ENCODE measurements at places on chromosomes 2 and 18.

- no peak for DNase-seq
Observed at GRCh38 chr2:26979741-26980140, 9.3 kb downstream of the MAPRE3 start.

DNA sequence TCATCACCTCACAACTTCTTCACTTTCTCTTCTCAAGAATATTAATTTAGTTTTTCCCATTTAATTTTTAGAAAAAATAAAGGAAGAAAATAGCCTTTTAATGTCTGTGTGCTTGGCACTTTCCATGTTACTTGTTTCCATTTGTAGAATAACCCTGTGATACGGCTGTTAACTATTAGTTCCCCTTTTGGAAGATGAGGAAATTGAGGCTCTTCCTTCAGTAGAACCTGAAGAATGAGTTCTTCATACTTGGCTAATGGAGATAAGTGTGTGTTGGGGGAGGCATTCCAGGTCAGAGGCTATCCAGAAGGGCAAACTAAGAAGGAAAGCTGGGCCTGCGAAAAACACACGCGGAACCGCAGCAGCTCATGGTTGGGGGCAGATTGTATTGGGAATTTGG, 38.3 kb downstream of the ZNF532 start:
- DNase-seq = no peak

GRCh38 chr2:71419145-71419544, 34.2 kb upstream of the DYSF start:
- no peak for DNase-seq

GRCh38 chr2:207513551-207514257, 16.1 kb upstream of the CREB1 start:
- no peak for DNase-seq

GRCh38 chr2:233351423-233351822, 2.9 kb upstream of the DGKD start:
- DNase-seq = no peak

DNA sequence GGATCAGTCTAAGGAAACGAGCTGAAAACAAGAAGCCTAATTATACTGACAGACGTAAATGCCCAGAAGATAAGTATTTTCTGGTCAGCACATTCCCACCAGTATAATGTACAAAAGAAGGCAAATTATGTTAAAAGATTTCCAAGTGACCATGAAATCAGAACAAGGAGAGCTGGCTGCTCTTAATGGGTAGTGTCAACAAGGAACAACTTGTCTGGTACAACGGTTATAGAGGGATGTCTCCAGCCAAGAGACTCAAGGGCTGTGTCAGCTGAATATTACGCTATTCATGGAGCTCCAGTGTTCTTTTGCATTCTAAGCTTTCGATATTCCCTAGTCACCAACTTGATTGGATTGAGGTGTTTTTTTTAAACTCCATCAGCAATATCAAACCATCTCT, 8.6 kb upstream of the L3MBTL4 start:
- no peak for DNase-seq

DNA sequence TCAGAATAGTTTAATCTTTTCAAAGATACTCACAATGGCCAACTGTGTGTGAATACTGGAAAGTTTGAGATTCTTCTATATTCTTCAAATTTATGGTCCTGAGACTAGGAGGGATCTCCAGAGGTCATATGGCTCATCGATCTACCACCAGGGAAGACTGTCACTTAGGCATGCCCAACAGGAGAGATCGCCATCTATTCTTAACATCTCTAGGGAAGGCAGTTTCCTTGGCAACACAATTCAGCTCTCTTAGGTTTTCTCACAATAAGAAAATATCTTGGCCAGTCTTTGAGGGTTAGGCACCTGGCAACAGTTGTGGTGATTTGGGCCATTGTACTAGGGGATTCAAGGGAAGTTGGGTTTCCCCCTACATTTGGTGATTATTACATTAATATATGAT, 107.2 kb downstream of the GALNT3 start:
- DNase-seq = no peak

GRCh38 chr2:125857971-125858794, 797.8 kb upstream of the GYPC start:
- DNase-seq = no peak

- DNase-seq = no peak
Observed at GRCh38 chr2:98730053-98730706, 752 bp downstream of the MGAT4A start.

DNA sequence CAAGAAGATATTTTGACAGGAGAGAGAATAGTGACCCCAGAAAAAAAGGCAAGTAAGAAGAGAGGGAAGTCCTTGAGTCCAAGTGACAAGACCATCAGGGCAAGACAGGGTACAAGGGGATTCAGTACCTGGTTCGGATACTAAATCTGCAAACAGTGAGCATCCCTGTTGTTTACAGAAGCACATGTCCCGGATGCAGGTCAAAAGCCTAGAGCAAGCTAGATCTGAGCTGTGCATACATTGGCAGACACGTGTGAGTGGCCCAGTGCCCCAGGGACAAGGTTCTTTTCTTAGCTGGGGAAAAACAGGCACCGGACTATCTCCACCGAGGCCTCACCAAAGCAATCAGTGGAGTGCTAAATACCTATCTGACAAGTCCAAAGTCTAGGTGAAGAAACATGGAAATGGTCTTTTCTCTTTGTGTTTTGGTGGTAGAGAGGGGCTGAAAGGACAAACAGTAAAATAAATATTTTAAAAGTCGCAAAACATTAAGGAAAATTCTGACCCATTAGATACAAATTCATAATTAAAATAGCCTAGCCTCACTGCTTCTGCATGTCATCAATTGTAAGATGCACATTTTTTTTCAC, 165.2 kb downstream of the SUCLG1 start:
- DNase-seq = no peak

- DNase-seq = no peak
Observed at GRCh38 chr2:153057743-153058142, 339.3 kb downstream of the ARL6IP6 start.

GRCh38 chr2:61220768-61221167, 58.8 kb downstream of the C2orf74 start:
- DNase-seq = no peak

DNA sequence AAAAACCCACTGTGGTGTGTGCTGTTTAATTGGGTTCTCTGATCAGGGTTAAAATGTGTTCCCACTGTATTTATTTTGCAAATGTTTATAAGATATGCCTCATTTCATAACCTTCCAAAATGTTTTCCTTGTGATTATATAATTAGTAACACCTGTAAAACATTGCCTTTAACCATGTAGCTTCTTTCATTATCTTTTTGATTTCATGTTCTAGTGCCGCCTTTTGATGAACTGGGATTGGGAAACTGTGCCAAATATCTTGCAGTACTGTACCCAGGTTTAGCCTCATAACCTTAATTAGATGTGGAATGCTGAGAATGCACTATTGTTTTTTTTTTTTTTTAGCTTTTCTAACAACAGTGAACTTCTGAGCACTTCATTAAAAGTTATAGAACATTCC, 96.9 kb downstream of the TANC1 start:
- DNase-seq = no peak

GRCh38 chr18:80159713-80160636, 50.9 kb downstream of the ADNP2 start:
- DNase-seq = no peak

DNA sequence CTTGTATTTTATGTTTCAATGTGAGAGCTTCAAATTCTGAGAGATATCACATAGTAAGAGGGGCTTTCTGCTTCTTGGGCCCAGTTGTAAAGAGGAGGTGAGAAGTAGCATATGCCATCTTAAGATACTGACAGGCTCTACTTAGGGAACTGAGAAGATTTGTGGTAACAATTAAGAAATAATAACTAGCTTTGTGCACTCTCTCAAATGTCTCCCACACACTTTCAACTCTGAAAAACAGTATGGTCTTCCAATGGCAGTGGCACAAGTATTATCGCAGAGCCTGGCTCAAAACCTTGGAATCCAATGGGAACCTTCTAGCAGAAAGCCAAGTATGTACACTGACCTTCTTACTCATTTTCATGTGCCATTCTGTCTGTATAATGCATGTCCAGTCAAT, 80.3 kb upstream of the FAM237A start:
- no peak for DNase-seq

DNA sequence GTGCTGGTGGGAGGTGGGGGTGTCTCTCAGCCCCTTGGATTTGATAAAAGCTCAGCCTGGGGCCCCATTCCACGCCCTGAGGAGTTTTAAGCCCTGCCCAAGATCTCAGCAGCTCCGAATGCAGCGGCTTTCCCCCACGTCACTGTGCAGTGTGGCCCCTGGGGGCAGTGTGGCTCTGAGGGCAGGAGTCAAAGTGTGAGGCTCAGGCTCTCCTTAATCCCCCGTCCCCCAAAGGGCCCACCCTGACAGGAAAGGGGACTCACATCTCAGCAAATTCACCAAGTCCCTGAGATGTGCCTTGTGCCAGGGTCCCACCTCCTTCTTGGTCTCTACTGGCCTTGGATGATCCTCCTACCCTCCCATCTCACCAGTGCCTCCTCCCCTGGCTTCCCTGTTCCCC, 25.2 kb downstream of the NPPC start:
- no peak for DNase-seq

DNA sequence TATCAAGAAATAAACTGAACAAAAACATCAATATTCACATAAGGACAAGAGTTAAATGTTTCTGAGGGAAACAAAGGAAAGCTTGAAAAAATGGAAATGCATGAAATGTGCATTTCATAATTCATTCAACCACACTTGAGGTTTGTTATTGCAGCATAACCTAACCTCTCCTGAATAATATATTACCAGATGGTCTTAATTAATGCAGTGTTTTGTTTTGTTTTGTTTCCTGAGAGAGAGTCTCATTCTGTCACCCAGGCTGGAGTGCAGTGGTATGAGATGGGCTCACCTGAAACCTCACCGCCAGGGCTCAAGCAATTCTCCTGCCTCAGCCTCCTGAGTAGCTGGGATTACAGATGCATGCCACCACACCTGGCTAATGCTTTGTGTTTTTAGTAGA, 139.9 kb upstream of the PIEZO2 start:
- DNase-seq = no peak

GRCh38 chr2:14408695-14409094, 223.8 kb upstream of the LRATD1 start:
- no peak for DNase-seq

DNA sequence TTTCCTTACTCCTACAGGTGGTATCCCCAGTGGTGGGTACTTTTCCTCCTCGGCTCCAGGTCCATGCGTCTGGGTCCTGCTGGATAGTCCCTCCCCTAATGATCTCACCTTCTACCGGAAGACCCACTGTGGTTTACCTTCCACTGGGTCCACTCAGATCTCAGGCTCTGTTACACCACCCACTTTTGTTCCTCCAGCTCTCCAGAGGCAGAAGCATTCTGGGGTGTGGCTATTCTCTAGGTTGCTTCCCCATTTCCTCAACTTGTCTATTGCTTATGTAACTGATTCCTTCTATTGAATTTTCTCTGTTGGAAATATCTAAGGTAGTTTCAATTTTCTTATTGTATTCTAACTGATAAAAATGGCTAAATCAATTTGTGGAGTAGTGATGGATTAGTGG, 87.6 kb upstream of the GALNT5 start:
- no peak for DNase-seq

- DNase-seq = no peak
Observed at GRCh38 chr2:205699515-205700289, 17.4 kb downstream of the NRP2 start.

DNA sequence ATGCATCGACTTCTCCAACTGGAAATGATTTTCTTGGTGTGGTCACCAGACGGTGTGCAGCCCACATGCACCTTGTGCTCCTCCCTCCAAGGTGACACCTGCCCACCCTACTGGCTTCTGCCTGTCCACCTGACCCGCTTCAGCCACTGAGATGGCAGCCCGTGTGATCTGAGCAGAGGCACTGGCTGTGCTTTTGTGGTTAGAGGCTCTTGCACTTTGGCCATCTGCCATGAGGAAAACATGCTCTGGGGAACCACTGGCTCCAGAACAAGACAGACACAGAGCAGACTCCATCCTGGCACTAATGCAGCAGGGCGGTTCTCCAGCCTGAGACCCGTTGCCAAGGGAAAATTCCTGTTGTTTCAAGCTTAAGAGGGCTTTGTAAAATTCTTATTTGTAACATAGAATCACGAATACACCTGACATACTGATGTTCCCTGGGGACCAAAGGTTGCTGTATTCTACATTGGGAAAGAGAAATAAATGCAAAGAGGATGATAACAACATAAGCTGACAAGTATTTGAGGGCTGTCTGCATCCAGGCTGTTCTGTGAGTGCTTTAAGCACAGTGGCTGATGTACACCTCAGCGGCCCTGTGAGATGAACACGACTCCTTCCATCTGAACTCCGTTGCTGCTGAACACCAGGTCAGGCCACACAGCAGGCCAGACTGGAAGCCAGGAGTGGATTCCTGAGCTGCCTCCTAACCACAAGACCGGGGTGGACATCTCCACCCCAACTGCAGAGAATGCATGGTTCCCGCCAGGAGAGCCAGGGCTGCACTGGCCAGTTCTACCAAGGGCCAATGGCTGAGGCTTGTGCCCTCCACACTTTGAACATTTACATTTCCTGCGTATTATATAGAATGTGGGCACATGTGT, 820.4 kb downstream of the GALR1 start:
- DNase-seq = no peak

- no peak for DNase-seq
Observed at GRCh38 chr2:64624108-64624610, 29.6 kb downstream of the SERTAD2 start.

All from D721Med (cell line).